GM13977 (cell line): ENCODE measurements at places on chromosomes 2 and 18.

DNA sequence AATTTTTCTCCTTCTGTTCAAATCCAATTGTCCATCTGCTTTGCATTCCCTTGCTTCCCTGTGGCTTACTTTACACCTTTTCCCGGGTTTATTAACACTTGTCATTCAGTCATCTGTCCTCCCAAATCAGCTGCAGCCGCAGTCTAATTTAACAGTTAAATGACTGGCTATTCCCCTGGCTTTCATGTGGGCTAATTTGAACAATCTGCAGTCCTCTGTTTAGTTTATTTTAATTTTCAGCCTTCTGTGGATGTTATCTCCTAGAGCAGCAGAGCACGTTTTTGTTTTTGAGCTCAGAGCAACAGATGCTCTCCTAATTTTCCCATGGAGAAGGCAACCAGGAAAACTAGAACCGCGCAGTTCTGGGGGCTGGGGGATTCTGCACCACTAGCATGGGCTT lies 55.0 kb downstream of the MEP1B start:
- no peak for DNase-seq

DNA sequence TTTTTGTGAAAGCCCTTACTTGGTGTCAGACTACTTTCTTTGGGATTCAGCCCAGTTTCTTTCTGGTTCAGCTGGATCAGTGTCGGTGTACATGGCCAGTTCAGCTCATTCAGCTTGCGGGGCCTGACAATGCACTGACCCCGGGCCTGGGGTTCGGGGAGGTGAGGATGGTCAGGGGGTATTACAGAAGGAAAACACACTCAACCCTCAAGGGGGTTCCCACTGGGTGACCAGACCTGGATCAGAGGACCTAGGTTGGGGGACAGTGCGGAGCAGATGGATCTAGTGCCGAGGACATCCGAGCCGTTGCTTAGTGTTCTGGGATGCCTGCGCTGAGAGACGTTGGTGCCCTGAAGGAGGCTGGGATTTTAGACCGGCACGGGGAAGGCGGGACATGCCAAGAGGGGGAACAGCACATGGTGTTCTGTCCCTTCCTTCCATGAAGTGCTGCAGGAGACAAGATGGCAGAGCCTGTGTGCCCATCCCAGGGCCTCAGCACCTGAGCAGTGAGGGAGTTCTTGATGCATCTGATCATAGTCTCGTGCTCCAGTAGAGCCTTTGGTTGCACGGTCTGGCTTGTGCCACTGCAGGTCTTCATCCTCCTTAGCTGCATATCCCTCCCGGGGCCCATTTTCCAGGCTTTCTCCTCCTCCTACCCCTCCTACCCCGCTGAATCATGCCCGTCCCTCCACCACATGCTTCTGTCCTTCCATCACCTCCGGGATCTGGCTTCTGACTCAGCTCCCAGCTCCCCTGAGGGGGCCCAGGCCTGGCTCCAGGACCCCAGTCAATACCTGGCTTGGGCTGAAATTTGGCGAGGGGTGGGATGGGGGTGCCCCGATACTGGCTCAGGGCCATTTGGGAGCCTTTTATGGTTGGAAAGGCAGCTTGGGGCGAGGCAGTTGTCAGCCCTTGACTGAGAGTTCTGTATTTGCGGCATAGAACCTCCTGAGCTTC lies 18.0 kb downstream of the SPEG start:
- no peak for DNase-seq

DNA sequence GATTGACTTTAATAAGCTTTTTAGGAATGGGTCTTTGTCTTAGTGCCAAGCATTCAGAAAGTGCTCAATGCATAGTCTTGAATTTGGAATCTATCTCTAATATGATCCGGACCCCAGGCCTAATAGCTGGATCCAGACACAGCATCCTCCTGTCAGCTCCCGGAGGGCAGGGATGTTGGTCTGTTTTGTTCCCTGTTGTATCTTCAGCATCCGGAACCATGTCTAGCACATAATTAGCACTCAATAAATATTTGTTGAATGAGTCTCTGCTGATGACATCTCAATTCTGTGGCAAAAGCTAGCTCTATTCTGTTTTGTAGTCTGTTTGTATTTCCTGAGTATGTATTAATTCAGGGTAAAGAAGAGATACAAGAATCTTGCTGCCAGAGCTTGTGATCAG lies 169.1 kb downstream of the DCDC2C start:
- no peak for DNase-seq

DNA sequence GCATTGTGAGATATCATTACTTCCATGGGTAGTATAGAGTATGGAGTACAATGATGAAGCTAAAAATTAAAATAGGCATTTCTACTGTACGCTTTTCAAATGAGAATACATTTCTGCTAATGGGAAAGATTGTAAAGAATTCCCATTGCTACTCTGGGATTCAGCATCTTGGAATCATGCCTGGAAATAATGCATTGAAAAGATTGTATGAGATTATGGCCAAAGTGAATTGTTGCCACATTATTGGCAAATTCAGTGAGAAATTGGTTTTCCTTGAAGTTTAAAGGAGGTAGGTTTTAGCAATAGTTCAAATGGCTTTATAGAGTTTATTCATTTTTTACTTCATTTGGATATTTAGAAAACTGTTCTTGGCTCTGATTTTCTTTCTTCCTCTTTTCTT lies 157.9 kb downstream of the GULP1 start:
- no peak for DNase-seq
